ENCODE measurements at places on chromosomes 16 and 17.
A peak's percentile ranks its signal among the peaks of the same experiment; 100 is the strongest.

DNA sequence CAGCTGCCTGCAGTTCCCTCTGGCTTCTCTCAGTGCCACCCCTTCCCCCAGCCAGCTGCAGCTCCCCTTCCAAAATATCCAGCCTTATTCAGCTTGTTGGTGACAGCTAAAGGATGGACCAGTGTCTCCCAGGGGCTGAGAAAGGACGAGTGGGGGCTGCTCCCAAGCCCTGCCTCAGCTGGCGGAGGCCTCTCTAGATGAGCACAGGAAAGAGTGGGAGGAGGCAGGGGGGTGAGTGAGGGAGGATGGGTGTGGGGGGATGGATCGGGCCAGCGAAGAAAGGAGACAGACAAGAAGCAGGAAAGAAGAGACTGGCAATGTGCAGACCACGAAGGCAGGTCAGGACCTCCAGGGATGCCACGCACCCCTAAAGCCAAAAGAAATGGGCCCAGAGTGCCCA is 17.5 kb downstream of the PIPOX start:
- DNase-seq, result no peak

DNA sequence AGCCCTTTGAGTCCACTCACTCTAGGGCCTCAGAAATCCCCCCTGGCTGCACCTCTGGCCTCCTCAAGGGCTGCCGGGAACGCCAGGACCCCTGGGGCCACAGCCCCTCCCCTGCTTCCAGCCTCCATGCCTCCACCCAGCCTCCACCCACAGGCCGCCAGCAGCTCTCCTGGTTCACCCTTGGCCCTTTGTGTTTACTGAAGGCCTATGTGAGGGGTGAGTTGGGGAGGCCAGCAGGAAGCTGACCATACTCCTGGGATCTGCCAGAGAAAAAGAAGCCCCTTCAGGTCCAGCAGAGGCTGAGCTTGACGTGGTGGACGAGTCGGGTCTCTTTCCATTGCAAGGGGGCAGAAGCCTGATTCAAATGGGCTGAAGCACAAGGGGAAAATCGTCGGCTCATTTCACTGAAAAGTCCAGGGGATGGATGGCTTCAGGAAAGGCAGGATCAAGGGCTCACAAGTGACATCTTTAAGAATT is 18.3 kb upstream of the ATP2A3 start:
- peak; percentile 22 for DNase-seq

DNA sequence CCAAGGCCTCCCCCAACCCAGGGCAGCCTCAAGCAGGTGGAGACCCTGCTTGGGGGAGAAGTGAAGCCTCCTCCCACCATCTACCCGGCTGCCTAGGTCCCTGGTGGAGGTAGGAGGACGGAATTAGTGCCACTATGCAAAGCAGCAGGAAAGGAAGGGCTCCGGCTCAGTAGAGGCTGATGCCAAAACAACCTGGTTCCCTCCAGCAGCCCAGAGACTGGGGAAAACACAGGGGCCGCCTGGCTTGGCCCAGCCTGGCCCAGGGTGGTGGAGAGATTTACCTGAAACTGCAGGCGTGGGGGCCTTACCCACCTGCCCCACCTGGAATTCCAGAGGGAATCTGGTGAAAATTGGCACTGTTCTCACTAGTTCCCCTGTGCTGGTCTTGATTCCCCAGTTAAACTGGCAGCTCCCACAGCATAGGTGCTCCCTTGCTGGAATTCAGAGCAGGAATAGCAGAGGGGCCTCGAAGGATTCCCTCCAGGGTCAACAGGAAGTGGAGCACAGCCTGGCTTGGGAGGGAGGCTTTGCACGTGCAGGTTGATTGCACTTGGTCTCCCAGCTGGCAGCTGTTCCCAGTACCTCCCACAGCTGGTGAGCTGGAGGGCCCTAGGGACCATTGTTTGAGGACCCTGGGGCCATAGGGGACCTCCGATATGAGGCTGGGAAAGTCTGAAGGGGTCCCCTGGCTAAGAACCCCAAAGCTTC is 4.5 kb downstream of the CD79B start:
- no peak for DNase-seq

DNA sequence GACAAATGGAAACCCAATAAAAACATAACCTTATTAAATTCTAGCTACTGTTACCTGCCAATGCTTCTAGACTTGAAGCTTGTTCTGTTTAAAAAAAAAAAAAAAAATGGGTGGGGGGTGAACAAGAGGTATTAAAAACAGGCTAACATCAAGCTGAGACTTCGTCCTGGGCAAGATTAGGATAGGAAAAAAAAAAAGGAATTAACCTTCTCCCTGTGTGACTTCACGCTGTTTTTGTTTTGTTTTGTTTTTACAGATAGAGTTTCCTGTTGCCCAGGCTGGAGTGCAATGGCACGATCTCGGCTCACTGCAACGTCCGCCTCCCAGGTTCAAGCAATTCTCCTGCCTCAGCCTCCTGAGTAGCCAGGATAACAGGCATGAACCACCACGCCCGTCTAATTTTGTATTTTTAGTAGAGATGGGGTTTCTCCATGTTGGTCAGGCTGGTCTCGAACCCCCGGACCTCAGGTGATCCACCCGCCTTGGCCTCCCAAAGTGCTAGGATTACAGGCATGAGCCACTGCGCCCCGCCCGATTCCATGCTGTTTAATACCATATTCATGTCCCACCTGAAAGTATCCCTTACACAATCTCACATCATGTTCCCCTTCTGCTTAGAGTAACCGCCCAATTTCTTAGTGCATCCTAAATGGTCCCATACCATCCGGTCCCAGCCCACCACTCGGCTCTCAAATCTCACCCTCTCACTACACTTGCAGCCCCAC is 2.2 kb downstream of the USP31 start:
- no peak for DNase-seq

DNA sequence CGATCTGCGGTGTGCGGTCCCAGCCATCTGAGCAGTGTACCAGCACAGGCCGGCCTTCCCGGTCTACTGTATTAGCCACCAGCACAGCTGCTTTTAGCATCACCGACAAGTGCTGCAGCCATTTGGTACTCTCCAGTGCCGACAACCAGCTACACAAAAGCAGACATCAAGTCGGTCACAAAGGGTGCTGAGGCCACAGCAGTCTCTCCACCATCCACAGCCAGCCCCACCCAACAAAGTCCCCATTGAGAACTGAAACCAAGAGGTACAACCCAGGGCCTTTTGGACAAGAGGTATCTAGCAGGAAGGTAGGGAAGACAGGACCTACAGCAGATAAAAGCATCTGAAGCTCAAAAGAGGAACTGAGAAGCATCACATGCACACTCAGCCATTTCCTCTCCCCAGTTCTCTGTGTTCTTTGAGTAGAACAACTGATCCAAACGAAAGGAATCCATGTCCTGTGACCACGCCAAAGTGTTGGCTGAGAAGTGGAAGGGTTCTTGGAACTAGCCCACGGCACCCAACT is 9.5 kb downstream of the MTMR4 start:
- no peak for DNase-seq

DNA sequence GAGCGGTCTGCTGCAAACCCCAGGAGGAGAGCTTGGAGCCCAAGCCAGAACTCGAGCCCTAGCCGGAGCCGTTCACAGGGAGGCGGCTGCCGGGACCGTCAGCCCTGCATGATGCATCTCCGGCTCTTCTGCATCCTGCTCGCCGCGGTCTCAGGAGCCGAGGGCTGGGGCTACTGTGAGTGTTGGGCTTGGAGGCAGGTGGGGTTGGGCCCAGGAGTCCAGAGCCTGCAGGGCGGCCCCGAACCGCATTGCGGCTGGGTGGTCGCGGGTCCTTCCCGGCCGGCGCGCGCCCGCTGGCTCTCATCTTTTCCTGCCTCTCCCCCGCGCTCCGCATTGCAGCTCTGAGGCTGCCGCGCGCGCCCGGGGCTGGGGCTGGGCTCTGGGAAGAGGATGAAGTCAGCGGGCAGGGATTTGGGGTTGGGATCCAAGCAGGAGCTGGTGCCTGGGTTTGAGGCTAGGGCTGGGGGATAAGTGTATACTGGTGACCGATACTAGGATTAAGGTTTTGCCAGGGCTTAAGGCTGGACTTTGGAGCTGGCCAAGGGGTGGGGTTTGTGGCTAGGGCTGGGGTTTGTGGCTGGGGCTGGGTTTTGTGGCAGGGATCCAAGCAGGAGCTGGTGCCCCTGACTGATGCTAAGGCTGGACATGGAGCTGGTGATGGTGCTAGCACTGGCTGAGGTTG is 532 bp downstream of the CNTNAP1 start:
- peak; percentile 84 for DNase-seq

GRCh38 chr16:48125888-48126287 is 29.9 kb downstream of the ABCC12 start:
- no peak for DNase-seq

GRCh38 chr17:7855660-7856010 is 769 bp downstream of the TMEM88 start:
- DNase-seq, result no peak

DNA sequence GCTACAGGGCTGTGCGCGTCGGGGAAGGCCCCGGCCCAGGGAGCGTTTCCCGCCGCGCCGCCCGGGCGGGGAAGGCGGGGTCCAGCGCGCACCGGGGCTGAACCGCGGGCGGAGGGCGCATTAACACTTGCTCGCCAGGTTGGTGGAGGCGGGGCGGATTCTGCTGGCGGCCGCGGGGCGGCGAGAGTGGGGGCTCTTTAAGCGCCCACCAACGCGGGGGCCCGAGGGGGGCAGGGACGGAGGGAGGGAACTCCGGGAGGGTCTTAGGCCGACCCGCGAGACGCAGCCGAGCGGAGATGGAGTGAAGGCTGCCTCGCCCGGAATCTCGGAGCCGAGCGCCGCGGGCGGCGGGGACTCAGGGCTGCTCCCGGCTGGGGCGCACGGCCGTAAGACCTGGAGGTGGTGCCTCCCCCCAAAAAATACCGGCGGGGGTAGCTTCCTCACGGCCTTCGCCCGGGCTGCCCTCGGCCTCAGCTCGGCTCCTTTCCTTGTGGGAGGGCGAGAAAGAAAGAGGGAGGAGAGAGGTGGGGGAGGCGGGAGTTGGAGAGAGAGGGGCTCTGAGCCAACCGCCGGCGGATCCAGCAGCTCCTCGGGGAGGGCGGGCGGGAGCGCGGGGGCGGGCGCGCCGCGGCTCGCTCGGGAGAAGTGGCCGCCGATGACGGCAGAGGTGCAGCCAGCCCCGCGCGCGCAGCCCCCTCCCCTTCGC is 415 bp upstream of the FOXF1 start:
- no peak for DNase-seq

GRCh38 chr16:11224894-11225676 is 30.9 kb downstream of the SOCS1 start:
- DNase-seq, result no peak

GRCh38 chr16:80828495-80828894 is 24.1 kb upstream of the CDYL2 start:
- DNase-seq, result no peak

GRCh38 chr17:45646288-45646988 is 137.7 kb upstream of the CRHR1 start:
- no peak for DNase-seq

Data from left forelimb (tissue), 1 donor.